LoVo (cell line): ENCODE measurements at places on chromosomes 1 and 21.

- no peak for DNase-seq
Measured at GRCh38 chr1:21325231-21325718, 35.0 kb upstream of the ECE1 start.

DNA sequence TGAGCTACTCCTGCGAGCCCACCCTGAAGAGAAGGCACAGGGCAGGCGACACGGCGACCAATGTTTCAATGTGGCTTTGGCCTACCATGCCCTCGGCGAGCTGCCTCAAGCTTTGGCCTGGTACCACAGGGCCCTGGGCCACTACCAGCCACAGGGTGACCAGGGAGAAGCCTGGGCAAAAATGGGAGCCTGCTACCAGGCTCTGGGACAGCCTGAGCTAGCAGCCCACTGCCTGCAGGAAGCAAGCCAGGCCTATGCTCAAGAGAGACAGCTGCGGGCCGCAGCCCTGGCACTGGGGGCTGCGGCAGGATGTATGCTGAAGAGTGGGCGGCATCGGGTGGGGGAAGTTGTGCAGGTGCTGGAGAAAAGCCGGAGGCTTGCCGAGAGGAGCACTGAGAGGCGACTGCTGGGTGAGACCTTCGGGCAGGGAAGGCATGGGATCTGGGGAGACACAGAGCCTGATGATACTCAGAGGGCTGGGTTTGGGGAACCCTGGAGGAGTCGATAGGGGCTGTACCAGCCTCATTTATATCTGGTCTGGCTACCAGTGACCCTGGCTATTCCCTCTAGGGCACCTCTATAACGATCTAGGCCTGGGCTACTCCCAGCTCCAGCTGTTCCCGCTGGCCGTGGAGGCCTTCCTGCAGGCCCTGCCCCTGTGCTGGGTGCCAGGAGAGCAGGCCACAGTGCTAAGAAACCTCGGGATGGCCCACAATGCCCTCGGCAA, 2.3 kb downstream of the TTC24 start:
- no peak for DNase-seq

GRCh38 chr1:78092643-78093042, 46.9 kb downstream of the GIPC2 start:
- peak; percentile 44 for DNase-seq

DNA sequence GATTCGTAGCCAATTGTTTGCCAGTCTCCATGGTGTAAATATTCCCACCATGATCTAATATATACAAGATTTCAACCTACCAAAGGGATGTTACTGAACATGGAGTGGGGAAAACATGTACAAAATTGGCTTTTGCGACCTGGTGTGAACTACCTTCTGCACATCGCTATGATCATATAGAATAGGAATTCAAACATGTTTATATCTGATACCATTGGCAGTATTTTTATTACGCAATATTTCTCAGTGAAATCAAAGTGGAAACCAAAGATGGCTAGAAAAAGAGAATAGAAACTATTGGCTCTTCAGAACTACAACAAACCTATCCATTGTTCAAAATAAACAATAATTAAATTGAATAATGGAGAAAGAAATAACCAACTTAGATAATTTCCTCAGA, 285.1 kb downstream of the TPR start:
- DNase-seq: no peak

GRCh38 chr1:45473302-45473701, 17.7 kb downstream of the TESK2 start:
- DNase-seq: no peak

GRCh38 chr1:11828511-11828910, 19.1 kb downstream of the NPPA start:
- DNase-seq: no peak

- peak; percentile 77 for DNase-seq
Measured at GRCh38 chr1:112700290-112701226, 6.4 kb downstream of the RHOC start.

DNA sequence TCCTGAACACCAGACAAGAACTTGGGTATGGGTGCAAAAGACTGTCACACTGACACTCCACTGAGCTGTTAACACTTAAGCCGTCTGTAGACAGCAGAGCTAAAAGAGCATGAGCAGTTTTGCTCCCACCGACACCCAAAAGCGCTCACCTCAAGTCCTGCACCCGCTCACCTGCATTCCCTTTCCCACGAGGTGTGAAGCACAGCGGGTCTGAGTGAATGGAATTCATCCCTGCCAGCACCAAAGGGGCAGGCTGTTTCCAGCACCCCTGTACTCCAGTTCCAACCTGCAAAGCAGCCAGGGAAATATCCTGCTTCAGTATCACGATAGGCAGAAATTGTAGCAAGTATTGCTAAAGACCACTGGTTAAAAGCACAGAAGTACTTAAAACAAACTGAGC, 28.8 kb downstream of the KRTAP21-3 start:
- no peak for DNase-seq

GRCh38 chr1:199778324-199778955, 249.1 kb upstream of the NR5A2 start:
- peak; percentile 79 for DNase-seq

DNA sequence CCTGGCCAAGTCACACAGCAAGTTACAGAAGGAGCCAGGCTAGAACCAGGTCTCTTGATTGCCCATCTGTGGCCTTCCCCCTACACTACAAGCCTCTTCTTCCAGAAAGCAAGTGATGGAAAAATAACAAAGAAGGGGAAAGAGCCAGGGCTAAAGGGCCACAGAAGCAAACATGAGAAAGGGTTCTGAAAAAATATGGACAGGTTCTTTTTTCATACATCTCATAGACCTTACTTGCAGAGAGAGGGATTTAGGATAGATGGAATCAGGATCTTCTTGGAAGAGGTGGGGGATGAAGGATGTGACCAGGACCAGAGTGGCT, 3.2 kb downstream of the RHBG start:
- no peak for DNase-seq

DNA sequence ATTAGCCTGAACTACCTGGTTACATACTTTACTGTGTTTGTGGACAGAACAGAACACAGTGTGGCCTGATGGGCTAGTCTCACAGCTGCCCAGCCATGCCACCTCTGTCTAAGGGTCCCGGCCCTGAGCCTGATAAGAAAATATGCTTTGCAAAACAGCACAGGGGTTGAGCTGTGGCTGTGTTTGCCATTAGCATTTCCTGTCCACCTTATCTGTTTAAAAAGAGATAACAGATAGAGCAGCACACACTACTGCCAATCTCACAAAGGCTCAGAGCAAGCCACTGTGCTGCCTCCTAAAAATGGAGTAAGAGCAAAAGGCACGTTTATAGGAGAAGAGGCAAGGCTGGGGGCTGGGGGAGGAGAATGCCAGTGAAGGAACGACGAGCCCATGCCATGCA, 95.0 kb downstream of the SUSD4 start:
- no peak for DNase-seq

GRCh38 chr21:40847951-40848350, 993 bp upstream of the DSCAM start:
- DNase-seq: no peak
